ENCODE measurements at places on chromosomes 3 and 15. TPM values are rescaled to one million over a fixed set of nuclear protein-coding genes. Genes with fewer than 3 reads are reported as not detected.

Gene CLSTN2
- total RNA-seq, result not detected

GRCh38 chr3:52120556-52121463, 33.4 kb downstream of the POC1A start:
- DNase-seq, result no peak

DNA sequence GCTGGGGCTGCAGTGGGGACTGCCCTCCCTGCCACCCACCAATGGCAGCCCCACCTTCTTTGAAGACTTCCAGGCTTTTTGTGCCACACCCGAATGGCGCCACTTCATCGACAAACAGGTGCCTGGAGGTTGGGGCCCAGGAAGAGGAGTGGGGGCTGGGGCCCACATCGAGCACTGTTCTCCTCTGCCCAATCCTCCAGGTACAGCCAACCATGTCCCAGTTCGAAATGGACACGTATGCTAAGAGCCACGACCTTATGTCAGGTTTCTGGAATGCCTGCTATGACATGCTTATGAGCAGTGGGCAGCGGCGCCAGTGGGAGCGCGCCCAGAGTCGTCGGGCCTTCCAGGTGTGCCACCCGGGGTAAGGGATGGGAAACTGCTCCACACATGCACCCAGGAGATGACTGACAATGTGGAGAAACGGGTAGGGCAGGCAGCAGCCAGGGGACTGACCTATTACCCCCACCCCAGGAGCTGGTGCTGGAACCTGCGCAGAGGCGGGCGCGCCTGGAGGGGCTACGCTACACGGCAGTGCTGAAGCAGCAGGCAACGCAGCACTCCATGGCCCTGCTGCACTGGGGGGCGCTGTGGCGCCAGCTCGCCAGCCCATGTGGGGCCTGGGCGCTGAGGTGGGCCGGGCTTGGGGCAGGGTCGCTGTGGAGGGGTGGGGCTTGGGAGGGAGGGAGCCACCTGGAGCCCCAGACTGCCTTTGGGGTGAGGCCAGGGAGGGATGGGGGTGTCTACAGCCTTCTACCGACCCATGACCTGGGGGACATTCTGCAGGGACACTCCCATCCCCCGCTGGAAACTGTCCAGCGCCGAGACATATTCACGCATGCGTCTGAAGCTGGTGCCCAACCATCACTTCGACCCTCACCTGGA, 22.9 kb downstream of the NBEAL2 start:
- no peak for DNase-seq

Gene SPATA12
- not detected for total RNA-seq
